NCI-H345 (cell line): ENCODE measurements at places on chromosomes 5 and 9.

GRCh38 chr5:113375480-113376060 lies 59.2 kb downstream of the TSSK1B start:
- no peak for DNase-seq

DNA sequence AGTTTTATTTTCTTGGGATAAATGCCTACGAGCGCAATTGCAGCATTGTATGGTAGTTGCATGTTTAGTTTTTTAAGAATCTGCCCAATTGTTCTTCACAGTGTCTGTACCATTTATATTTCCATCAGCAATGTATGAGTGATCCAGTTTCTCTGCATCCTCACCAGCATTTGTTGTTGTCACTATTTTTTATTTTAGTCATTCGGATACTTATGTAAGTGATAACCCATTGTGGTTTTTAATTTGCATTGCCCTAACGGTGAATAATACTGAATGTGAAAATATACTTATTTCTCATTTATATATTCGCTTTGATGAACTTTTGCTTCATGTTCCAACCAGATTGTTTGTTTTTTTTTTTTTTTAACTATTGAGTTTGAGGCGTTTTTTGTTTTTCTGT lies 33.7 kb upstream of the PWWP2A start:
- no peak for DNase-seq

DNA sequence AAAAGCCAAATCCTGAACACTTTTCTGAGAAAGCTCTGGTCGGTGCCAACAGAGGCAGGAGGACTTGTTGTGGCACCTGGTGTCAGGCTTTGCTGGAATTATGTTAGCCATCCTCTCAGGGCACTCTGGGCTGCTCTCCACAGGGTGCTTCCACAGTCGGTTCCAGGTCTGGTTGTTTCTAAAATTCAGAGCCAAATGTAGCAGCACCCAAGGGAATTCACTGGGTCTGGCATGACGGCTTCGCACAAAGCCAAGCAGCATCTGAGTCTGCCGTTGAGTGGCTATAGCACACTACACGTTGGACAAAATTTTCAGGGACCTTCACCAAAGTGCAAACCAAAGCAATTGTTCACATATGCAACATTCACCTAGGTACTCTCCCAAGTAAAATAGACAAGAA lies 110.2 kb downstream of the PJA2 start:
- DNase-seq = peak; percentile 50

DNA sequence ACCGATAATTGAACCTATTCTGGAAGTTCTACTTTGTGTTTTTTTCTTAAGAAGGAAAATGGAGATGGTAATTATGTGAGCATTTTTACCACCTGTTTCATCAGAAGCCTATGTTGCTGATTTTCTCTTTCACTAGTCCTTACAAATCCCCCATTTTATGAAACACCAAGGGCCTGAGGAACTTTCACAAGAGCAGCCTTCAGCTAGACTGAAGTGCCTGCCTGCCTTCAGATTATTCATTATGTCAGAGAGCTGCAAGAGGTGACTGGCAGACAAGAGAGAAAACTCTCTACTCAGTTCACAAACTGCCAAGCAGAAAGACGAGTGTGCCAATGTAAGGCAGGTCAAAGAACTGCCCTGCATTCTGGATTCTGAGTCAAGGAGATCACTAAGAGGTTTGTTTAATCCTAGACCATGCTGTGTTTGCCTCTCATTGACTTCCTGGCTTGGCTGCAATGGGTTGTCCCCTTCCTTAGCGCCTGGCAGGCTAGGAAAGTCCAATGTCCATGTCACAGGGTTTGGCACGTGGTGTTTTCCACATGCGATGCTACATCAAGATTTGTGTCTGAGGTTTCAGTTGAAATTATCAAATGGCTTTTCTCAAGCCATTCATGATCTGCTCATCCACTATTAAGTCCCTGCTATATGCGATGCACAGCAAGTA lies 143.3 kb downstream of the CDC42SE2 start:
- no peak for DNase-seq

DNA sequence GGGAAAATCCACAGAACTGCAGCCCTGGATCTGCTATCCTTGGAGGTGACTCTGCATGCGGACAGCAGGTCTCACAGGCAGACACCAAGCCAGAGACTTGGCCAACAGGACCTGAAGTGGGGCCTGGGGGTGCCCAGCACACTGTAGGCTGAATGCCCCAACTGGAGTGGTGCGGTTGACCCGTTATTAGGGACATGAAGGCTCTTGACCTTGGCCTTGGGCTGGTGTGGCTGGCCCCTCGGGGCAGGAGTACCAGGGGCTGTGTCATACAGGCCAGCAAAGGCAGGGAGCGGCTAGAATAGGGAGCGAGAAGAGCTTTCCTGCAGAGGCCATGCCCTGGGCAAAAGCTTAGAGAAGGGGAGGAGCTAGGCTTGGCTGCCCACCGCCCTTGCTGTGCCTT lies 153.2 kb upstream of the MVB12B start:
- no peak for DNase-seq

DNA sequence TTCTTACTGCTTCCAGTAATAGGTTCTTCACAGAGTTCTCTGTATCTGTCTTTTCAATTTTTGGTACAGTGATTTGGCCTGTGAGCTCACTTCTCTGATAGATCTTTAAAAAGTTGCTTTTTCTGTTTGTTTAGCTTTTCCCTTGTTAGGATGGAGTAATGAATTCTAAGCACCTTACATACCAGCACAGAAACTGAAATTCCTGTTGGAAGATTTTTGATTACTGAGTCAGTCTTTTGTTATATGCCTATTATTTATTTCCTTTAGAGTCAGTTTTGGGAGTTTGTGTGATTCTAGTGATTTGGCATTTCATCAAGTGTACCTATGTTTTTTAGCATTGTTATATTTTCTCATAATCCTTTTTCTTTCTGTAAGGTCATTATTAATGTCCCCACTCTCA lies 37.6 kb upstream of the IPPK start:
- DNase-seq = no peak

DNA sequence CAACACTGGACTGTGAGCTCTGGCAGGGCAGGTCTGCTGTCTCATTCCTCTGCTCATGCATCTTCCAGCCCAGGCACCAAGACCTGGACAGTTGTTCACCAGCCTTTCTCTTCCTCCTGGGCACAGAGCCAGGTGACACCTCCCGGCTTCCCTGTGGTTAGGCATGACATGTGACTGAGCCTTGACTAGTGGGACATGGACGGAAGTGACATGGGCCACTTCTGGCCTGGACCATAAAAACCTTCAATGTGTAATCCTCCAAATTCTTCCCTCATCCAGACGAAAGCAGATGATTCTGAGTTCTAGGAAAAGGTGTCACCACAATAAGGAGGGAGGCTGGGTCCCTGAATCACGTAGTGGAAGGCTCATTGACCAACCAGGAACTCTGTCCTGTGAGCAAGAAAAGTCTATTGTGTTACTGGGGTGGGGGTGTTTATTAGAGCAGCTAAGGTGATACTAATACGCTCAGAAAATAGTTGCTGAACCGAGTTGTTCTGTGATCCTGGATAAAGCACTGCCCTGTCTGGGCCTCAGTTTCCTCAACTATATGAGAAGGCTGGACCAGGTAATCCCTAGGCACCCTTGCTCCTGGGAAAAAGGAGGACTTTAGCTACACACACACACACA lies 26.6 kb upstream of the CRB2 start:
- peak; percentile 30 for DNase-seq

GRCh38 chr5:142014911-142015584 lies 2.2 kb upstream of the GNPDA1 start:
- DNase-seq = peak; percentile 56

GRCh38 chr9:97954550-97954989 lies 16.6 kb upstream of the HEMGN start:
- peak; percentile 67 for DNase-seq

DNA sequence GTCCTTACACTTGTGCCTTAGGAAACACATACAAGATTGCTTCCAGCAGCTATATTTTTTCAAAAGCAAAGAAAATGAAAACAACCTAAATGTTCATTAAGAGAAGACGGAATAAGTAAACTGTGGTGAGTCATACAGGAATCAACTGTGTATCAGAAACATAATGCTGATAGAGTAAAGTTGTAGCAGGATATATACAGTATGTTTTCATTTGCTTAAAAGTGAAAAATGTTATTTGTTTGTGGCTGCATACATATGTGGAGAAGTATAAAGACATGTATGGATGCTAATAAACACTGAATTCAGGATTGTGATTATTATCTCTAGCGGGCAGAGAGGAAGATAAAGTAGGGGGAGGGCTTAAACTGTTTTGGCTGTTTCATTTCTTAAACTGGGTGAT lies 8.3 kb downstream of the DCTN4 start:
- DNase-seq = no peak

DNA sequence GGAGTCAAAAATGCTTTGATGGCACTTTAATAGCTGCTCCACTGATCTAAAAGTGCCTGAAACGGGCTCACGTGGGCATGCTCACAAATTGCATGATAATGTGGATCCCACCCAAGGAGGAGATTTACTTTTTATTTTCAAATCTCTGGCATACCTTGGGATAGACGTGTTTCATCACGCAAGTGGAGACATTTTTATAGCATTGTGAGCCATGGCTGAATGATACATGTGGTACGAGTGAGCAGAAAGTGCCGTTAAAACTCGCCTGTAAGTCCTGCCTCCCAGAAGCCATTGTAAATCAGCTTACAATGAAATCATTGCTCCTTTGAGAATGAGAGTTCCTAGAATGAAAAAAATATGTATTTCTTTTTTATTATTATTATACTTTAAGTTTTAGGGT lies 514.7 kb downstream of the MAT2B start:
- DNase-seq = no peak

- no peak for DNase-seq
These were observed 51.6 kb upstream of the PHYKPL start for GRCh38 chr5:178284093-178284675.

DNA sequence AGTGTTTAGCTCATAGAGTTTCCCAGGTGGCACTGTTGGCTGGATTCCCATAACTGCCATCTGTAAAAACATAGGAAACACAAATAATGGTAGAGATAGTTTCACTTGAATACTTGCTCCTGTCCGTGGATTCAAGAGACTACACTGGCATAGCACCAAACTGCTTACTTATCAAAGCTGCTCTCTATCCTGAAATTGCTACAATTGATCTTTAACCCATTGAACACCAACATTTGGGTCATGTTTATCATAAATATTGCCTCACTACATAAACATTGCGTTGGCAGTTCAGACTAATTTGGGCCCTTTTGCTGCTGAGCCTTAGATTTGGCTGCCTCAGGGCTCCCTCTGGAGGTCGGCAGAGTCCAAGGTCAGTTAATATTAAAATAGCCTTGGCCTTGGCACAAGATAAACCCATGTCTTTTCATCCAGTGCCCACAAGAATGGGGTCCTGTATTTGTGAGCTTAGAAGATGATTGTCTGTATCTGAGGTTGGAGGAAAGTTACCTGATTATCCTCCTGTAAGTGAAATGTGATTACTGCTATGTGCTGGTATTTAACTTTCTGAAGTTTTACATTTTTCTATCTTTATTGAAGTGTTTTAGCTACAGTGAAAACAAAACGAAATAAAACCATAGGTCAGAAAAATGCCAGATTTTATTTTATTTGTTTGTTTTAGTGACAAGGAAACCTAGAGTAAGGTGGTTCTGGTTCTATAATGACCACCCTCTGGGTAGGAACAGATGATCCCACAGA lies 4.0 kb upstream of the RANBP3L start:
- peak; percentile 54 for DNase-seq

DNA sequence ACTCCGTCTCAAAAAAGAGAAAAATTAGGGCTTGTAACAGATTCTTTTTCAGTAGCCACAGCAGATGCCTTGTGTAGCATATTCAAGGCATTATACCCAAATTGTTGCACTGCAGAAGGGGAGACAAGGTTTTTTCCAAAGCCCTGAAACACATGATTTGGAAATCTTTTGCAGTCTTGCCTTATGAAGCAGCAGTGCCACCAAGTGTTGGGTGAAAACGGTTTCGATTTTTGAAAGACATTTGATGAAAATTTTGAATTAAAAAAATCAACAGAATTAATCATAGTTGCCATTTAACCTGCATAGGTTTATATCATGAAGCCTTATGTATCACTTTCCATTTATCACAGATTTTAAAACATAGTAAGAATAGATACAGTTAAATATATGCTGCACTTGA lies 479.5 kb downstream of the TAF11L14 start:
- peak; percentile 27 for DNase-seq

DNA sequence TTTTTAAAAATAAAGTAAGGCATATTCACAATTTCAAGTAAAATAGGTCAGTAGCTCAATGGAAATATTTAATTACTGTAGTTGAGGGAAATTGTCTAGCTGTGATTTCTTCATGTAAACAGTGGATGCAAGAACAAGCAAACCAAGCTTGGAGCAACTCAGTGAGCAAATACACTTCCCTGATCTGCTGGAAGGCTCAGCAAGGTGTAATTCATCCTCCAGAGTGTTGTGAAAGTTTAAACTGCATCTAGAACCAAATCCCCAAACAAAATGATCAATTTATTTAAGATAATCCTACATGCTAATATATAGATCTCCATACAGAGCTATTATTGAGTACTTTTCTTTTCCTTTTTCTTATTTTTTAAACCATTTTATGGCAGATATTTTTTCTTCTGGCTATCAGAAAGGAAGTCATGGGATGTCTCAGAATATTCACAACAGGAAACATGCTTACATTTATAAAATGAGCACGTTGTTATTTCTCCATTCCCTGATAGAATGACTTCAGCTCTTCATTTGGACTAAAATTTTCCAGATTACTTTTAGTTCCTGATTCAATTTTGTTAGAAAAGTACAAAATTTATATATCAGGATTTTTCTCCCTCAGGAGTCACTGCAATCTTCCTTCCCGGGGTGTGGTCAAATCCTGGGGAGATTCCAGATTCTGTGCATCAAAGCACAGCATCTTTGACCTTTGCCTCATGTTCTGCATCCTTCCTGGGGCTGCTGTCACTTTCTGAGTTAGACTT lies 219.2 kb upstream of the ELL2 start:
- DNase-seq = no peak

DNA sequence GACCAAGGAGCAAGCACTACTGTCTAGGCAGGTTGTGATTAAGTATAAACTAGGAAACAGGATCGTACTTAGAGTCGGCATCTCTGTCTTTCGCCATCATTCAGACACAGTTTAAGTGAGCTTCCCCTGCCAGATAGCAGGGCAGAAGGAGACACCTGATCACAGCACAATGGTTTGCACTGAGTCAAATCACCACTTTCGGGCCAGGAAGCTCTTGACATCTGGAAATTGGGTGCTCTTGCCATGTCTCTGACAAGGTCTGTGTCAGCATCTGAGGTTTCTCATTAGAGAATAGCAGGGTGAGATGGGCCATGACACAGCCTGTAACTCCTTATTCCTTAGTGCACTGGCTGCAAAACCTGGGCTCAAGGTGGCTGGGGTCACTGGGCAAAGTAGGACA lies 8.3 kb downstream of the ADRB2 start:
- no peak for DNase-seq

GRCh38 chr5:95075111-95075510 lies 209.8 kb downstream of the MCTP1 start:
- no peak for DNase-seq
